Hippocampal formation (tissue), 2 donors: ENCODE measurements at places on chromosomes 1 and 21.
A peak's percentile ranks its signal among the peaks of the same experiment; 100 is the strongest.

DNA sequence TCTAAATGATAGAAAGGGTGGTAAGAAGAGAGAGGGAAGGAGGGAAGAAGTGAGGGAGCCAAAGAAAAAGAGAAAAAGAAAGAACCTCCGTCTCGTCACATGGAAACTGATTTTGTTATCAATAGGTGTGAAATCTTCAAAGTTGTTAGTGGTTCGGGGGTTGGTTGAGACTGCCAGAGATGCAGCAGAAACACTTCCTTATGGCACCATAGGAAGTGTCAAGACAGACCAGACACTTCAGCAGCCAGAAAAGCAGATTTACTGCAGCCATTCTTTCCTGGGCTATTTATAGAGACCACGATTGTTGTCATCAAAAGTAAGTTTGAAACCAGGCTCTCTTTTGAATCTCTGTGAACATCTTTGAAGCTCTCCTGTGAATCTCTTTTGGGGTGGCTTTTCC is 150.5 kb downstream of the PLPPR5 start:
- DNase-seq, result no peak

GRCh38 chr1:119732465-119733168 is 20.9 kb downstream of the PHGDH start:
- peak; percentile 65 for DNase-seq

DNA sequence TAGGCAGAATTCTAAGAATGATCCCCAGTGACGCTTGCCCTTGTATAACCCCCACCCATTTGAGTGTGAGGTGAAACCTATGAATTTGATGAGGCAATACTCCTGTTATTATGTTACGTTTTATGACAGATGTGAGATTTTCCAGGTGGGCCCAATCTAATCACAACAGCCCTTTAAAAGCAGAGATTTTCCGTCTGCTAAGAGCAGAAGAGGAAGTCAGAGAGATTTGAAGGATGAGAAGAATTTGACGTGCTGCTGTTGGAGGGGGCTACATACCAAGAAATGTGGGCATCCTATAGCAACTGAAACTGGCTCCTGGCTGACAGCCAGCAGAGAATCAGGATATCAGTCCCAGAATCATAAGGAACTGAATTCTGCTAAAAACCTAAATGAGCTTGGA is 2.4 kb upstream of the SLC19A2 start:
- DNase-seq, result no peak

DNA sequence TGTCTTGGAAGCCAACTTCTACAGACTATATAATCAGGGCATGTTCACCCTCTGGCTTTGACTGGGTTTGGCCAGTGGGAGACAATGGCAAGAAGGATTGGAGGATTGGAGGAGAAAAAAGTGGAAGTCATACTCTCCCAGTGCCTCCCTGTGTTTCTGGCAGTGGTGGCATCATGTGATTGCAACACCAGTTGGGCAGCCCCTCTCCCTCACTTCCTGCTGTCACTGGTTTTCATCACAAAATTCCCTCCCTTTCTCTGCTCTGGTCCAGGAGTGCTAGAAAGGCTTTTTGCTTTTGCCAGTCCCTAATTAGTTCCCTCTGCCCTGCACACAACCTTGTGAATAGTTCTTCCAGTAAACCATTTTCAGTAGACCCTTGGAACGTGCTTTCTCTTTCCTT is 3.7 kb upstream of the QSOX1 start:
- DNase-seq, result no peak

DNA sequence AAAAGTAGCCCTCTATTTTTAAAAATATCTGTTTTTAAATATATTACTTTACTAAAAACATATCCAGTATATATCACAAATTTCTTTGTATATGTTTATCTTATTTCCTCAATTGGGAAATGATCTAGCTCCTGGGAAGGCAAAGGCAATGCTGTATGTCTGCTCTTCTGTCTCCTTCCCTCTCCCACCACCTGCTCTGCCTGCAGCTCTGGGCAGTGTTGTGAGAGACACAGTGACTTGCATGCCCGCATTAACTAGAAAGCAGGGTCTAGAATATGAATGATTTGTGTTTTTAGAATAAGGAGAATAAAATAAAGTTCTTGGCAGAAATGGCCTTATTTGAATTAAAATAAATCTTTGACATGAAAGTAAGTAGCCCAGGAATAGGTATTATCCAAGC is 11.1 kb downstream of the SLC30A10 start:
- no peak for DNase-seq

- no peak for DNase-seq
Measured at GRCh38 chr1:200426196-200426595, 16.4 kb upstream of the ZNF281 start.

- DNase-seq, result no peak
Measured at GRCh38 chr1:5099558-5099957, 445.1 kb downstream of the AJAP1 start.

DNA sequence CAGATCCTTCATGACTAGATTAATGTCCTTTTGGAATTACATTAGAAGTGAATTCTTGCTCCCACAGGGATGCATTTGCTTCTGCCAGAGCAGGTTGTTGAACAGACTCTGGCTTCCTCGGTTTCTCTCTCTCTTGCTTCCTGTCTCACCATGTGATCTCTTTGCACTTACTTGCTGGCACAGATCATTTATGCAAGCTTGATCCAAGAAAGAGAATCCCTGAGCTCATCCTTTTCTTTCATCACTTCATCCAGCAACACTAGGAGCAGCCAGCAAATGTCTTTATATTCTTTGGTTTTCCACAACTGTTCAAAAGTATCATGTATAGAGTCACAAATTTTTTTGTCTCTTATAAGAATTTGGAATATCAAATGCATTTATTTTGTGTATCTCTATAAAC is 313.5 kb downstream of the ZNF326 start:
- DNase-seq, result no peak

DNA sequence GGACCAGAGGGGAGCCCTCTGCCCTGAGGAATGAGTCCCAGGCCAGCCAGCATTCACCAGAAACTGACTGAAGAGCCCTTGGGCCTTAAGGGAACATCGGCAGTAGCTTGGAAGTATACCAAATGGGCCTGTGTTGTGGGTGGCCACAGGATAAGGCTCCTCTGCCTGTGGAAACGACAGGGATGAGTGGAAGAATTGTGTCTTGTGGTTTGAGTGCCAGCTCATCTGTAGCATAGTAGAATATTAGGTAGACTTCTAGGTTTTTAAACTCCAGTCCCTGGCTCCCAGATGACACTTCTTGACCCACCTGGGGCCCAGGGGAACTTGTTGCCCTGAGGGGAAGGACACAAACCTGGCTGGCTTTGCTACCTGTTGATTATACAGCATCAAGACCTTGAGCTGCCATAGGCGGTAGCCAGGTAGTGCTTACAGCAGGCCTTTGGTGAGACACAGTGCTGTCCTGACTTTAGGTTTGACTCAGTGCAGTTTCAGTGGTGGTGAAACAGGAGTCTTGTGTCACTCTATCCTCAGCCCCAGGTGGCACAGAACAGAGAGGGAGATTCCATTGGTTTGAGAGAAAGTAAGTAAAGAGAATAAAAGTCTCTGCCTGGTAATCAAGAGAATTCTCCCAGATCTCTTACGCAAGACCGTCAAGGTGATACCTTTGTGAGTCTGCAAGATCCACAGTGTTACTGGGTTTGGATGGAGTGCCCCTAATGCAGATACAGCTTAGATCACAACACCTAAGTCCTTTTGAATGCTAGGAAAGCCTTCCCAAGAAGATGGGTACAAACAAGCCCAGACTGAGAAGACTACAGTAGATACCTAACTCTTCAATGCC is 50.2 kb downstream of the RABGAP1L start:
- no peak for DNase-seq

GRCh38 chr1:227917081-227917950 is 30.4 kb downstream of the WNT9A start:
- DNase-seq, result peak; percentile 66

- no peak for DNase-seq
Measured at GRCh38 chr1:59169703-59170102, 127.2 kb upstream of the FGGY start.

DNA sequence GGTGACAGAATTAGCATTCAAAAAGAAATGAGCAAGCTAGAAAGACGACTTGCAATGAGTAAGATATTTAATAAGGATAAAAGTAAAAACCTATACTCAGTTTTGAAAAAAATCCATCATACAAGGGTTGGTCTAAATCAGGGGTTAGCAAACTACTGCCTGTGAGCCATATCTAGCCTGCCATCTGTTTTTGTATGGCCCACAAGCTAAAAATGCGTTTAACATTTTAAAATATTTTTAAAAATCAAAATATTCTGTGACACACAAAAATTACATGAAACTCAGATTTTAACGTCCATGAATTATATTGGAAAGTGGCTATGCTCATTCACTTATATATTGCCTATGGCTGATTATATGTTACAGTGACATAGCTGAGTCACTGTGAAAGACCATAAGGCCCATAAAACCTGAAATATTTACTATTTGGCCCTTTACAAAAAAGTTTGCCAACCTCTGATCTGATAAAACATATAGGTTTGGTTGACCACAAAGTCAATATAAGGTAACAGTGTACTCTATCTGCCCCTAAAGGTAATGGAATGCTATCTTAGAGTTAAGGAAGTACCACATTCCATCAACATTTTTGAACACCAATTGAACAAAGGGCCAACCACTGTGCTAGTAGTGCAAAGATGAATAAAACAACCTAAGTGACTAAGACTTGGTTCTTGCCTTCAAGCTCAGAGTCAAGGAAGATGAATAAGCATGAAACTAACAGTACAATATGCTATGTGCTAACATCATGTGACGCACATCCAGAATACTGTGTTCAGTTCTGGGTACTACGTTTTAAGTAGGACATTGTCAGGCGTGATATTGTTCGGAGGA is 3.2 kb downstream of the IFT25 start:
- DNase-seq, result no peak

GRCh38 chr1:47189844-47190508 is at the start of gene PDZK1IP1:
Gene PDZK1IP1, minus strand, starts transcription at chr1:47190036. Its CDS starts 104 bp downstream, at chr1:47189932.
- DNase-seq, result no peak

DNA sequence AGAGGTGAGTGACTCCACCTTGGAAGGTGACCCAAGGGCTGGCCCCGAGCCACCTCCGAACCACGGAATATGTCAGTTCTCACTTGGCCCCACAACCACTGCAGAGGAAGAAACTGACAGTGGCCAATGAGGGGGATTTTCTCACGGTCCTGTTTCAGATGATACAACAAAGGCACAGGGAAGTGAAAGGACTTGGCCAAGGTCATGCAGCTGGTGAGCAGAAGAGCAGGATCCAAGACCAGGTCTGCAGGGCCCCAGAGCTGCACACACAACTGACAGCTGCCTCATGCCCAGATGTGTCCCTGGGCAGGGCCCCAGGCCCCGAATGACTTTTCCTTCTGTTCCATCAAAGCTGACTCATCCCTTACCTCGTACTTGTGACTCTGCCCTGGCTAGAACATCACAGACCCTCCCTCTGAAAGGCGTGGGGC is 25.8 kb upstream of the EVA1B start:
- DNase-seq, result no peak

DNA sequence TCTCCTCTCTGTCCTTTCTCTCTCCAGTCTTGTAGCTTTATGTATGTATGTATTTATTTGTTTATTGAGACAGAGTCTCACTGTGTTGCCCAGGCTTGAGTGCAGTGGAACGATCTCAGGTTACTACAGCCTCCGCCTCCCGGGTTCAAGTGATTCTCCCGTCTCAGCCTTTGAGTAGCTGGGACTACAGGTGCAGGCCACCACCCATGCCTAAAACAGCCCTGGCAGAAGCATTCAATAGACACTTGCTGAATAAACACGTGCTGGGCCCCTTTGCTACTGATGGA is 2.5 kb downstream of the KIAA2013 start:
- no peak for DNase-seq

- DNase-seq, result no peak
Measured at GRCh38 chr1:24555591-24556413, at the start of gene NCMAP. Gene NCMAP, plus strand, starts transcription at chr1:24556087. Its CDS starts 39,344 bp downstream, at chr1:24595431.

DNA sequence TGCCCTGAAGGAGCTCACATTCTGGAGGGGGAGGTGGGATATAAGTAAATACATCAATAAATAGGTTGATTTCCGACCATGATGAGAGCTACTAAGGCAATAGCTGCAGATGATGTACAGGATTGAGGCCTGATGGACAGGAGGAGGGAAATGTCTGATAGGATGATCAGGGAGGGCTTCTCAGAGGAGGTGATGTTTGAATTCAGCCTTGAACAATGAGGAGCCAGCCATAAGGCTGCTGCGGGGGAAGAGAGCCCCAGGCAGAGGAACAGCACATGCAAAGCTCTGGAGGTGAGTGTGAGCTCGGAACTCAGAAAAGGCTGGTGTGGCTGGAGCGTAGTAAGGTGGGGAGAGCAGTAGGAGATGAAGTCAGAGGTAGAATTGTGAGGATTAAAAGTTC is 411.7 kb downstream of the PTPRU start:
- DNase-seq, result no peak

DNA sequence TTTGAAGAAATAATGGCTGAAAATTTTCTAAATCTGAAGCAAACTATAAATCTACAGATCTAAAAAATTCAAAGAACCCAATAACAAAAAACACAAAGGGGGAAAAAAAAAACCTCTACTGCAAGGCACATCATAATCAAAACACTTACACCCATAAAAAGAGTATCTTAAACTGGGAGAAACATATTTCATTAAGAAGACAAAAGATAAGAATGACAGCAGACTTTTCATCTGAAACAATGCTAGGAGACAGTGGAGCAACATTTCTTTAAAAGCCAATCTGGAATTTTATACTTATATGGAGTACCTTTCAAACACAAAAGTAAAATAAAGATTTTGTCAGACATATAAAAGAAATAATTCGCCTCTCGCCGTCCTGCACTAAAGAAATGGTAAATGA is 49.1 kb downstream of the COP1 start:
- DNase-seq, result no peak

DNA sequence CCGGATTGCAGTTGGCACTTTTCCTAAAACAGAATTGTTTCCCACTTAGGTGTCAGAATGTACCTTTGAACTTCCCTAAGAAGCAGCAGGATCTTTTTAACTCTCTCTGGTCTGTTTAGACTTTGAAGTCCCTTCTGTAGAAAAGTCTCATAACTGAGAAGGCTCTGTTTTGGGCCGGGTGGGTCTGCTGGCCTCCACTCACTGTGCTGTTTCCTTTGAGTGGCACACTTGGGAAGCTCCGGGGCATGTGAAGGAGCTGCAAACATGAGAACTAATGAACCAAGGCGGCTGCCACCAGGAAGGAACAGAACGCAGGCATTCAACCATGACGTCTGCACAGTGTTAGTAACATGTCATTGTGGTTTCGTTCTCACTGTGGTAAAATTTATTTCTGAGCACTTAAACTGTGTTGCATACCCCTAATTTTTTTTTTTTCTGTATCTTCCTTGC is 19.5 kb upstream of the NCMAP start:
- DNase-seq, result no peak

DNA sequence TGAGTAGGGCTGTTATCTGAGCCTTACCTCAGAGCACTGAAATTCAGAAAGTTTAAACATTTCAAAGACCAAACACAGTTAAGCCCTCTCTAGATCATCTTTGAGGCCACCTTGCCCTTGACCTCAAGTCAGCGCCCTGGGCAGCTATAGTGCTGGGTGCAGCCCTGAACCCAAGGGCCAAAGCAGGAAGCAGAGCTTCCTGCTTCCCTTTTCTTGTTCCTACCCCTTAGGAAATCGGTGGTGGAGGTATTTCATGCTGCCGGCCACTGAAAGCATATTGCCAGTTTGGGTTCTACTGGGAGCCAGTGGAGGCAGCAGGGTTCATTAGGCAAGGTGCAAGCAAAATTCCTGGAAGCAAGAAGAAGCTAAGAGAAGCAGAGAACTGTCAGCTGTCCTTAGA is 26.1 kb downstream of the CD244 start:
- no peak for DNase-seq
